Vagina (tissue), 2 donors: ENCODE measurements at places on chromosomes 1 and 21.

GRCh38 chr21:39016740-39017315, 166.4 kb downstream of the PSMG1 start:
- no peak overlapping the region for H3K4me3 ChIP-seq
- peaks cover 30% of the 10 kb centered on the region for H3K4me1 ChIP-seq
- H3K27me3 ChIP-seq: no peaks in the 10 kb centered on the region
- no peaks in the 10 kb centered on the region for H3K36me3 ChIP-seq
- H3K27ac ChIP-seq: no peak overlapping the region

DNA sequence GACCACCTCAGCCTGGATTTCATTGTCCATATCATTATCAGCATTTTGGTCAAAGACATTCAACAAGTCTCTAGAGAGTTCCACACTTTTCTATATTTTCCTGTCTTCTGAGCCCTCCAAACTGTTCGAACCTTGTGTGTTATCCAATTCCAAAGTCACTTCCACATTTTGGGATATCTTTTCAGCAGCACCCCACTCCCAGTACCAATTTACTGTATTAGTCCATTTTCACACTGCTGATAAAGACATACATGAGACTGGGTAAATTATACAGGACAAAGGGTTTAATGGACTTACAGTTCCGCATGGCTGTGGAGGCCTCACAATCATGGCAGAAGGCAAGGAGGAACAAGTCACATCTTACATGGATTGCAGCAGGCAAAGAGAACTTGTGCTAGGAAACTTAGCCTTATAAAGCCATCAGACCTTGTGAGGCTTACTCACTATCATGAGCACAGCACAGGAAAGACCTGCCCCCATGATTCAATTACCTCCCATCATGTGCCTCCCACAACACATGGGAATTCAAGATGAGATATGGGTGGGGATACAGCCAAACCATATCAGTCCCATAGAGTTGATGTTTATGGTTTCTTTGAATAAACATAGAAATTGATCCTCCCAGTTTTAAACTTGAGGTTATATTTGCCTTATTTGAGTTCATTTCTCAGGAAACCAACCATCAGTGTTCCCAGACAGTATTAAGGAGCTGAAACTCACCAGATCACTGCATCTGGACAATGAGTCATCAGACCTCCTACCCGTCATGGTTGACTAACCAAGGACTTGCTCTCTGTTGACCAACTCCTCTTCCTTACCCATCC, 322.7 kb upstream of the DUSP10 start:
- H3K4me3 ChIP-seq: no peak overlapping the region
- DNase-seq: no peak
- no peaks in the 10 kb centered on the region for H3K36me3 ChIP-seq
- no peaks in the 10 kb centered on the region for H3K27me3 ChIP-seq

DNA sequence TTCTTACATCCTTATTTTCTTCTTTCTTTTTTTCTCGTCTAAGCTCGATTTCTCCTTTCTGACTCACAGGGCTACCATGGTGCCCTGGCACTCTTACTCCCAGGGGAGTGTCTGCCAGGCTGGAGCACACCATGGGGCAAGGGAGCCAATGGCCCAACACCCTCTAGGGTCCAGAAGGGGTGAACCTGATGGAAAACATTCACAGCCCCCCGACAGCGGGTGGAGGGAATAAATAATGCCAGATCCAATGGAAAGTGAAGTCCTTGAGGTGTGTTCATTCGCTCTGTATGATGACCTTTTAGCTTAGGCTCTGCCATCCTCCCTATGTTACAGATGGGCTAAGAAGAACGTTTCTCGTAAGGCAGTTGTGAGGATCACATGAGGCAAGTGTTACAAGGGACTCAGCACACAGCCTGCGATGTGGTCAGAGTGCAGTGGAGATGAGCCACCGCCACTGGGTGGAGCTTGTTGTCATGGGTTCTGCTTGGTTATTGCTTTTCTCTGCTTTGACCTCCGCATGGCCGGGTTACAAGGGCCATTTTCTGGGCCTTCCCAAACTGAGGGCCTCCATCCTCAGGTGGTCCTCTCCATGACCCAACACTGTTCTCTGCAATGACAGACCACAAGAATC, 3.5 kb upstream of the FCMR start:
- DNase-seq: no peak
- no peaks in the 10 kb centered on the region for H3K27me3 ChIP-seq
- no peaks in the 10 kb centered on the region for H3K4me1 ChIP-seq
- H3K27ac ChIP-seq: no peak overlapping the region
- H3K36me3 ChIP-seq: no peaks in the 10 kb centered on the region

GRCh38 chr21:45381865-45382696, 22.9 kb upstream of the COL18A1 start:
- no peak for DNase-seq
- no peaks in the 10 kb centered on the region for H3K36me3 ChIP-seq
- H3K27me3 ChIP-seq: no peaks in the 10 kb centered on the region

- no peak for DNase-seq
- H3K27ac ChIP-seq: no peak overlapping the region
- H3K36me3 ChIP-seq: no peaks in the 10 kb centered on the region
- no peaks in the 10 kb centered on the region for H3K4me1 ChIP-seq
Measured at GRCh38 chr1:195516036-195516435, 1092.2 kb downstream of the KCNT2 start.
